CD4-positive, alpha-beta T cell (primary cell): ENCODE measurements at places on chromosomes 5 and 9. TPM values are rescaled to one million over a fixed set of nuclear protein-coding genes. Genes with fewer than 3 reads are reported as not detected.

DNA sequence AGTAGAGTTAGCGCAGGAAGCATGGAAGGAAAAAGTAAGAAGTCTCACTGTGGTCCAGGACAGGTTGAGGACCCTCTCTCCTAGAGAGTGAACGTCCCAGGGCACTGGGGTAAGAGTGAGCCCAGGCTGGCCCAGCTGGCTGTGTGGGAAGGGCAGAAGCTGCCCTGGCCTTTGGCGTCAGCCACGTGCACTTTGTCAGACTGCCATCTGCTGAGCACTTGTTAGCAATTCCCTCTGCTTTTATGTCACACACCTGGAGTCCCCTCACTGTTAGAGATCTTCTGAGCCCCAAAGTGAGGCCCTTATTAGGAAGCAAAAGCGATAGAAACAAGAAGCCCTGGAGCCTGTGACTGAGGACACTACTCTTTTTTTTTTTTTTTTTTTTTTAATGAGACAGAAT lies 79.1 kb downstream of the UGCG start:
- no peaks in the 10 kb centered on the region for H3K27me3 ChIP-seq
- no peak overlapping the region for H3K27ac ChIP-seq
- H3K4me3 ChIP-seq: no peak overlapping the region
- peaks cover 5% of the 10 kb centered on the region for H3K4me1 ChIP-seq
- peak; percentile 15 for DNase-seq
- no peaks in the 10 kb centered on the region for H3K36me3 ChIP-seq

The IFNA7 gene
- not detected for total RNA-seq

The CEL gene
- total RNA-seq: 0.16 TPM

DNA sequence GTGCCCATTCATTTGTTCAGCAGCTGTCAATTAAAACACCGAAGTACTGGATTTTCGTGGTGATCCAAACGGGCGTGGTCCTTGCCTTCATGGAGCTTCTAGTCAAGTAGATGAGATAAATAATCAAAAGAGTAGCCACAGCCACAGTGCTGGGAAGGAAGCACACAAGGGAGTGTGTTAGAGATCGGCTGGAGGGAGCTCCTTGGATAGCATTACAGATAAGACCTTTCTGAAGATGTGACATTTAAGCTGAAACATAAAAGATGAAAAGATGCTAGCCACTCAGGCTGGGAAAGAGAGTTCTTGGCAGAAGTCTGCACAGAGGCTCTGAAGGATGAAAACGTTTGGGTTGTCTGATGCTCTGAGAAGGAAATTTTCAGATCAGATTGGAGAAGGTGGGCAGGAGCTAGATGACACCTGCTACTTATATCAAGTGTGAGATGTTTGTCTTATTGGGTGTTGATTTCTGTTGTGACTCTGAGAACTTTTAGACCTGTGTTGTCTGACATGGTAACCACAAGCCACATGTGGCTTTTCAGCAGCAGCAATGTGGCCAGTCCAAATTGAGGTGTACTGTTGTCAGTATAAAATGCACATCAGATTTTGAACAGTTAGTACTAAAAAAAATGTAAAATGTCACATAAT lies 123.9 kb downstream of the TLE4 start:
- DNase-seq: peak; percentile 54
- peaks cover 3% of the 10 kb centered on the region for H3K36me3 ChIP-seq
- no peaks in the 10 kb centered on the region for H3K27me3 ChIP-seq
- no peak overlapping the region for H3K27ac ChIP-seq
- no peak overlapping the region for H3K4me3 ChIP-seq

DNA sequence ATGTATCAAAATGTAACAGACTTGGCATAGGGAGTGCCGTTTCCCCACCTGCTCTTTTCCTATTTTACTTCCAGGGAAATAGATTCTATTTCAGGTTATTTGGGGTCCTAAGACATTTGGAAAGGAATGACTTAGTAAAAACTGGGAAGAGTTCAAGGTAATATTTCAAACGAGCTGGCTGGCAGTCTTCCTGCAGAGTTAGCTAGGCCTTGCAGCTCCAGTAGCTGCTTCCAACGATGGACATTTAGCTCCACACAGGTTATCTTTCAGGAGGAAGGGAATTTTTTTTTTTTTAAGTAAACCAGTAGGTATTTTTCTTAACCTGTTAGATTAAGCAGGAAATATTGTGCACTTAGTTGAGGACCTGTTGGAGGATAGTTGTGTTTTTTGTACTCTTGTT lies 45.2 kb downstream of the TLE4 start:
- peaks cover 8% of the 10 kb centered on the region for H3K4me1 ChIP-seq
- H3K4me3 ChIP-seq: no peak overlapping the region
- H3K27me3 ChIP-seq: no peaks in the 10 kb centered on the region
- no peak for DNase-seq
- no peak overlapping the region for H3K27ac ChIP-seq

DNA sequence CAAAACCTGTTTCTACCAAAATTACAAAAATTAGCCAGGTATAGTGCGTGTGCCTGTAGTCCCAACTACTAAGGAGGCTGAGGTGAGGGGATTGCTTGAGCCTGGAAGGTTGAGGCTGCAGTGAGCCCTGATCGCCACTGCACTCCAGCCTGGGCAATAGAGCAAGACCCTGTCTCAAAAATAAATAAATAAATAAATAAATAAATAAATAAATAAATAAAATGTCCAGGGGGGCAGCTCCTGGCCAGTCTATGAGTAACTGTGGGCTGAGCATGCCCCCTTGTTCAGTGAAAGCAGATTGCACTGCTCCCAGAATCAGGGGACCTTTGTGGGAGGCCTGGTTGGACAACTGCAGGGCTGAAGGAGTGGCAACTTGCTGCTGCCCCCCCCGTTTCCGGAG lies 62.7 kb downstream of the PDE6A start:
- no peaks in the 10 kb centered on the region for H3K4me1 ChIP-seq
- DNase-seq: no peak
- no peak overlapping the region for H3K4me3 ChIP-seq
- no peak overlapping the region for H3K27ac ChIP-seq
- no peaks in the 10 kb centered on the region for H3K36me3 ChIP-seq

The PCA3 gene
- total RNA-seq: not detected

GRCh38 chr9:71249729-71250317 lies 128.4 kb upstream of the TRPM3 start:
- no peaks in the 10 kb centered on the region for H3K27me3 ChIP-seq
- H3K27ac ChIP-seq: no peak overlapping the region
- DNase-seq: peak; percentile 14

DNA sequence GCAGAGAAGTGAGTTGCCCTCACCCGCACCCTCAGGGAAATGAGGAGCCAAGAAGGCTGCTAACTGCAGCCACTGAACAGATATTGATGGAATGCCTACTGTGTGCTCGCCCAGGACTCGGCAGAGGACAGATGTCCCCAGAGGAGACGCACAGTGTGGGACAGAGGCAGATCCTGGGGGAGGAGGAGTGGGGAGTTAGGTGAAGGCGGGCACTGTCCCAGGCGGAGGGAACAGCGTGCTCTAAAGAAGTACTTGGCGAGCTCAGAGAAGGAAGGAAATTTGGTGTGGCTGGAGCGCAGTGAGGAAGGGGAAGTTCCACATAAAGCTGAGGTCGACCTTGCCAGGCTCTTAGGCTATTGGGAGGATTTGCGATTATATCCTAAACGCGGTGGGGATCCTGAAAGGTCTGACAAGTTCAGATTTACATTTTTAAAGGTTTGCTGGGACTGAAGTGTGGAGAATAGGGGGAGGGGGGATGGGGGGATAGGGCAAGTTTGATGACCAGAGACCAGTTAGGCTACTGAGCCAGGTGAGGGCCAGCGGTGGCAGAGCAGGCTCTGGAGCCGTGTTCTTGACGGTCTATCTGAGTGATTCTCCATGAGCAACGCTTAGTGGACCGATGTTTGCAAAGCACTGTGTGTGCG lies 23.6 kb upstream of the CERCAM start:
- no peak overlapping the region for H3K4me3 ChIP-seq
- peaks cover 3% of the 10 kb centered on the region for H3K4me1 ChIP-seq
- no peaks in the 10 kb centered on the region for H3K27me3 ChIP-seq
- DNase-seq: no peak
- peaks cover 5% of the 10 kb centered on the region for H3K36me3 ChIP-seq
- H3K27ac ChIP-seq: no peak overlapping the region

- H3K36me3 ChIP-seq: no peaks in the 10 kb centered on the region
- H3K4me1 ChIP-seq: peaks cover 17% of the 10 kb centered on the region
- H3K27me3 ChIP-seq: no peaks in the 10 kb centered on the region
- no peak for DNase-seq
- no peak overlapping the region for H3K27ac ChIP-seq
These were observed 126.5 kb upstream of the ABCA1 start for GRCh38 chr9:105054491-105054890.

The ENTPD2 gene
- not detected for total RNA-seq

DNA sequence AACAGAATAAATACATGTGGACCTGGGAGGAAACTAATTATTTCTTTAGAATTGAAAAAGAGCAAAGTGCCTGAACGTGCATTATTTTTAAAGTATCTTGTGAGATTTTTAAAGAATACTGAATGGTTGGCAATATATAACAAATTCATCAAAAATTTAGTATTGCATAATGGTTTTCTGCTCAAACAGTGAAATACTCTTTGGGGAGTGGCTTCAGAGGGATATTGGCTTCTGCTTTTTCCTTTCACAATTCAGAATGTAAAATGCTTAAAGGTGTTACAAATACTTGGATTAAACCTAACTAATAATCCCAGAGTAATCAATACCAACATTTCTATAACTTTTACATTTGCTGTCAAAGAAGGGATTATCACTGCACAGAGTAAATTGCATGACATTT lies 379.3 kb upstream of the CHD1 start:
- no peaks in the 10 kb centered on the region for H3K36me3 ChIP-seq
- H3K4me1 ChIP-seq: no peaks in the 10 kb centered on the region
- H3K27me3 ChIP-seq: no peaks in the 10 kb centered on the region
- no peak for DNase-seq

GRCh38 chr5:144125163-144125726 lies 45.2 kb downstream of the YIPF5 start:
- no peaks in the 10 kb centered on the region for H3K4me1 ChIP-seq
- no peaks in the 10 kb centered on the region for H3K36me3 ChIP-seq
- H3K4me3 ChIP-seq: no peak overlapping the region
- no peak for DNase-seq
- H3K27me3 ChIP-seq: no peaks in the 10 kb centered on the region
- no peak overlapping the region for H3K27ac ChIP-seq

The PCDHAC1 gene
- not detected for total RNA-seq

The GLT6D1 gene
- not detected for total RNA-seq

- H3K4me3 ChIP-seq: no peak overlapping the region
- H3K27ac ChIP-seq: no peak overlapping the region
- no peaks in the 10 kb centered on the region for H3K36me3 ChIP-seq
- no peaks in the 10 kb centered on the region for H3K4me1 ChIP-seq
- H3K27me3 ChIP-seq: no peaks in the 10 kb centered on the region
These were observed 135.6 kb downstream of the SEMA6A start for GRCh38 chr5:116438979-116439554.

DNA sequence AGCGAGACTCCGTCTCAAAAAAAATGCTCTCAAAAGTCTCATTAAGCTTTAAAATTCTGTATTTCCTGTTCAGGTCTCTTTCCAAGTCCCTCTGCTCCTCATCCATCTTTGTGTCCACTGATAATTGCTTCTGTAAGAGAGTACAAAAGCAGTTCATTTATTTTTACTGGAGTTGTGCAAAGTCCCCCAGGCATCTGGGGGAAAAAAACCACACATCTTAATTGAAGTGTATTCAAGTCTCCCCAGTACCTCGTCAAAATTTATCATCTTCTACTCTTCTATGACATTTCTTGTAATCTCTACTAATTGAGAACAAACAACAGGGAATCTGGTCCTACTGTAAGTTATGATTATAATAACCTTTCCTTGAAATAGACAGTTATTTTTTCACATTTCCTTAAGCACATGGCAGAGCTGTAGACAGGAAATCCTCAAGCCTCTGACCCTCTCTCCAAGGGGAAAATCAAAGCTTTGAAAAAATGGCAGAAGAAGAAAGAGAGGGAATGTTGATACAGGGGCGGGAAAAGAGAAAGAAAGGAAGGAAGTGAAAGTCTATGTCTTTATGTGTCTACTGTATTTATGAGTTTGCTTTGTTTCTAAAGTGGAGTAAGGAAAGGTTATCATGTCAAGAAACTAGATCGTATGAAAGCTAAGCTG lies 51.5 kb downstream of the RAI14 start:
- no peak overlapping the region for H3K27ac ChIP-seq
- no peaks in the 10 kb centered on the region for H3K27me3 ChIP-seq
- H3K36me3 ChIP-seq: no peaks in the 10 kb centered on the region

DNA sequence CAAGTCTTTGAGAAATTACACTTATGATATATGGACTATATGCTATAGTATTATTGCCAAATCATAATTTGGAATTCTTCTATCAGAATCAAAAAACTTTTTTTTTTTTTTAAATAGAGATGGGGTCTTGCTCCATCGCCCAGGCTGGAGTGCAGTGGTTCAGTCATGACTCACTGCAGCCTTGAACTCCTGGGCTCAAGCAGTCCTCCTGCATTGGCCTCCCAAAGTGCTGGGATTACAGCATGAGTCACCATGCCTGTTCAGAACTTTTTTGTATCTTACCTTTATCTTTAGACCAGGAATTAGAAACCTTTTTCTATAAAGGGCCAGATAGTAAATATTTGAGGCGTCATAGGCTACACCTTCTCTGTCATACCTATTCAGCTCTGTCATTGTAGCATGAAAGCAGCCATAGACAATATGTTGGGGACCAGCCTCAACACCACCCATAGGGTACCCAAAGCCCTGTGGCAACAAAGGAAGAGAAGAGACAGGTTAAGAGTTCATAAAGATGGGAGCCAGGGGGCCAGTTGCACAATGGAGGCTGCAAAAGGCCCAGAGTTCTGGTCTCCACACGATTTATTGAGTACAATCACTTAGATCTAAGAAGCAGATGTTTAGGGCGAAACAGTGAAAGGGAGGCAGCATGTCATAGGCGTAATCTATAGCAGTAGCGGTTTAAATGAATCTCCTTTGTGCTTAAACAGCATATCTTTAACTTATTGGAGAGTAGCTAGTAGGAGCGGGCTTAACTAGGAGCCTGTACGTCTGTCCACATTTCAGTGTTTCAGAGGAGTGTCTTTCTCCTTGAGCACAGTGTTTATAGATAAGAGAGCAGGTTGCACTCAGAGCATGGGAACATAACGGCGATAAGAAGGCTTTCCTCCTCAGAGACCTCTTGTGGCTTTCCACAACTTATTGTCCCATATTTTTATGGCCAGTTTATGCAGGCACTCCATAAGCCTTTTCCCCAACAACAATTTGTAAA lies 12.5 kb downstream of the ECM2 start:
- no peaks in the 10 kb centered on the region for H3K36me3 ChIP-seq
- no peak overlapping the region for H3K4me3 ChIP-seq
- no peaks in the 10 kb centered on the region for H3K27me3 ChIP-seq
- H3K4me1 ChIP-seq: no peaks in the 10 kb centered on the region

The SV2C gene
- total RNA-seq: 0.03 TPM
